ENCODE measurements at places on chromosomes 7 and 10. TPM values are rescaled to one million over a fixed set of nuclear protein-coding genes. Genes with fewer than 3 reads are reported as not detected.

H2BK1 gene
- not detected for total RNA-seq

- peak; percentile 99 for DNase-seq
These were observed 68.1 kb upstream of the CDK6 start for GRCh38 chr7:92904244-92905131.

OR13A1 gene
- 0.15 TPM for total RNA-seq

GRCh38 chr7:149196705-149197171 is 1.4 kb downstream of the ZNF282 start:
- peak; percentile 59 for DNase-seq

GRCh38 chr7:112547916-112548315 is 67.1 kb downstream of the LSMEM1 start:
- peak; percentile 25 for DNase-seq

GRCh38 chr7:24566274-24566673 is 7.0 kb upstream of the PALS2 start:
- DNase-seq = no peak
